Erythroblast (primary cell): ENCODE measurements at places on chromosomes 7 and 10.

GRCh38 chr7:108308276-108308675, 148.0 kb downstream of the NRCAM start:
- no peak for DNase-seq

GRCh38 chr10:104208730-104209129, 23.4 kb downstream of the CFAP43 start:
- DNase-seq, result no peak

DNA sequence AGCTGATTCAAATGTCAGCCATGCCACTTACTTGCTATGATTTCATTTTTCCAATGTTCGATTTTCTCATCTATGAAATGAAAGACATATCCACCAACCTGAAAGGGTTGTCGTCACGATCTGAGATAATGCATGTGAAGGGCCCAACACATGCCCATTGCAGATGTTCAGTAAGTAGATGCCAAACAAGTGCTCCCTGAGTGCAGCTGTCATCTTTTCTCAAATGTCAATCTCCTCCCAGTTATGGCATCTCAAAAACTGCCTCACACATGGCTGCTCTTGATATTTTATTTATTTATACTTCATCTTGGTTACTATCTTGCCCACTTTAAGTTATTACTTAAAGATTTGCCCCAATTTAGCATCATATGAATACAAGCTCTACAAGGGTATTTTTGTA, 16.8 kb downstream of the CPEB3 start:
- no peak for DNase-seq

DNA sequence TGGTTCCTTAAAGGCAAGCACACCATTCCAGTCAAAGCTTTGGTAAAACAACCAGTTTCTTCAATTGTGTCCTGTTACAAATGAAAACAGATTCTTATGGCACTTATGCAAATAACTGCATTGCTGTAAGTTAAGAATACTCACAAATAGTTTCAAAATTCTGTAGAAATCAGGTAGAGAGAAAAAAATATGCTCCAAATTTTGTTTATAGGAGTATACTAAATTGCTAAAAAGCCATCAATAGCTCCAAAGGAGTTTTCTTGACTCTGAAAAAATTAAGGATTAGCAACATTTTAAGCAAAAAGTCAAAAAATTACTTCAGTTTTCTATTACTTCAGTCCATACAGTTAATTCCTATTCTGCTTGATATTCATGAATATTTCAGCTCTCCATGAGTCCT, 51.3 kb upstream of the KAT6B start:
- no peak for DNase-seq

DNA sequence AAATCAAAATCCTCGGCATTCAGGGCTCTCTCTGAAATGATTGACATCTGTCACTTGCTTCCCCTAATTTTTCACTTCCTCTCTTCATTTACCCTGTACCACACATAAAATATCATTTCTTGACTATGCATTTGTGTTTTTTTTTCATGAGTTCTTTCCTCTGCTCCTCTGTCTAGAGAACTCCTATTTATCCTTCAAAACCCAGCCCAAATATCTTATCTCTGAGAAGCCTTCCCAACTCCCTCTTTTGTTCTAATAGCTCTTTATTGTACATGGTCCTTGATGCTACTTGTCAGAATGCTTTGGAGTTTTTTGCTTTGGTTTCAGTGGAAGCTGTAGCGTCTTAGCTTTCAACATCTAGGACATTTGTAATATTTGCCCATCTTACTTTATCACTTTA, 190.2 kb upstream of the CTBP2 start:
- no peak for DNase-seq

DNA sequence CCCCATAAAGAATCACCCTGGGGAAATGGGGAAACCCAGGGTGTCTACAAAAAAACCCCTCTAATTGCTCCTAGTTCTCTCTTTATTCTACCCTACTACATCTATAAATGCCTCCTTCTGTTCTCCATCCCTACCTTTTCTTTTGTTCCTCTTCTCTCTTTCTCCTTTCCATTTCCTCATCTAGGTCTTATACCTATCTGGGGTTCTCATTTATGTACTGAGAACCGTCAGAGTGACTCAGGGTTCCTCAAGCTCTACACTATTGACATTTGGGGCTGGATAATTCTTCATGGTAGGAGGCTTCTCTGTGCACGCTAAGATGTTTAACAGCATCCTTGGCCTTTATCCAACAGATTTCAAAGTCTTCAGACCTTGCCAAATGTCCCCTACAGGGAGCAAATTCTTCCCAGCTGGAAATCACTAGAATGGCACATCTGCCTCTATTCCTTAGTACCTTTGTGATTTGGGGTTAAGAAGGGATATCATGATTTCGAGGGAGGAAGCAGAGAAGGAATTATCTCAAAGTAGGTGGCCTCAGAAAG, 137.4 kb upstream of the PTN start:
- DNase-seq, result no peak

DNA sequence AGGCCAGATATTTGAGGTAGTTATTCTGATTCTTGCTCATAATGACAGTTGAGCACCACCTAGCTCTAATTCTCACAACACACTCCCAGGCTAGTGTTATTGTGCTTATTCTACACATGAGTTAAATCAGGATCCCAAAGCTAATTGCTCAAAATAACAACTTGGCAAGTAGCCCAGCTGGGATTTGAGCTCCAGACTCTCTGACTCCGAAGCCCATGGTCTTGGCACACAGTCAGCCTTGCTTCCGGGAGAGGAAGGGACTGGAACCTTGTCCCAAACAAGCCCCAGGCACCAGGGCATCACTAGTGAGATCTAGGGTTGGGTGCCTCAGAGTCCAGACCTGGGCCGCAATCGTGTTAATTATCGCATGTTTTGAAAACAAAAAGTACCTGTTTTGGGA, 101.4 kb downstream of the GPAM start:
- DNase-seq, result no peak

GRCh38 chr7:133853706-133854276, 273.3 kb upstream of the LRGUK start:
- DNase-seq, result peak; percentile 27

DNA sequence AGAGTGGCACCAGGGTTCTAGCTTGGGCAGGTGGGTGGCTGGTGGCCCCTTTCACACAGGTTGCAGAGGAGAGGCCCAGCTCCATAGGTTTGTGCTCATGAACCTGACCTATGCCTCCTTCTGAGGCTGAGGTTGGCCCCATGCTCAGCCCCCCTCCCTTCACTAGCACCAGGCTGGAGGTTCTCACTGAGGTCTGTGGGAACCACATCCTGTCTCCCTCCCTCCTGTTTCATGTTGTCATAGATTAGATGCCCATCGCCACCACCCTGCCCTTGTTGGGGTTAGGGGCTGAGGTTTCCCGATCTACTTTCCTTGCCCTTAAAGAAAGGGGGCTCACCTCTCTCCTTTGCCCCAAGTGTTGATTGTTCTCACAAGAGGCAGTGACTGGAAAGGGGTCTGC, 14.7 kb downstream of the NEUROG3 start:
- no peak for DNase-seq
